Activated CD8-positive, alpha-beta memory T cell treated with anti-CD3 and anti-CD28 coated beads for 48 hours (primary cell): ENCODE measurements at places on chromosomes 1 and 21.

DNA sequence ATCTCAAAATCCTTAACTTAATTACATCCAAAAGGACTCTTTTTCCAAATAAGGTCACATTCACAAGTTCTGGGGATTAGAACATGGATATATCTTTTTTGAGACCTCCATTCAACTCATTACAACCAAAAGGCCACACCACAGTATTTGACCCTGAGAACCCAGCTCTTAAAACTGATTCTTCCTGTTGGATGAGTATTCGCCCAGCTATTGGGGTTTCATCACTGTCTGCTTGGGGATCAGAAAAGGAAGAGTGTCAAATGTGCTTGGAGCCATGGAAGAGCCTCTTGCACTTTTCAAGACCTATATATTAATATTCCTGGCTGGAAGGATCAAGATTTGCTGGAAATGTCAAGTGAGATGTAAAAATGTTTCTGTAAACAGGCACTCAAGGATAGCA, 5.4 kb upstream of the TINAGL1 start:
- DNase-seq, result no peak

- DNase-seq, result no peak
Observed at GRCh38 chr1:21849909-21850576, 38.0 kb downstream of the LDLRAD2 start.

DNA sequence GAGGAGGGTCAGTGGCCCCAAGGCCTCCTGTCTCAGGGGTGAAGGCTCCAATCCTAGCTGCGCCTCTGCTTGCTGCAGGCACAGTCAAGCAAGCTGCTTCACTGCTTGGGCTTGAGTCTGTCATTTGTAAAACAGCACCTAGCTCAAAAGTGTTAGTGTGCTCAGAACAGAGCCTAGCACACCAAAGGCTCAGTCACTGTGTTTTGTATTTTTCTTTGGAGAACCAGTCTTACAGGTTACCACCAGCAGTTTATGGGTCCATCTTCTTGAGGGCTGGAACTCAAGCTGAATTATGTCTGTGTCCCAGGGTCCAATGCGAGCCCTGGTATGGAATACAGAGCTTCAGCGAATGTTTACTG, 113.6 kb downstream of the DMRTB1 start:
- no peak for DNase-seq

GRCh38 chr1:192439373-192440025, 122.7 kb downstream of the RGS21 start:
- no peak for DNase-seq

DNA sequence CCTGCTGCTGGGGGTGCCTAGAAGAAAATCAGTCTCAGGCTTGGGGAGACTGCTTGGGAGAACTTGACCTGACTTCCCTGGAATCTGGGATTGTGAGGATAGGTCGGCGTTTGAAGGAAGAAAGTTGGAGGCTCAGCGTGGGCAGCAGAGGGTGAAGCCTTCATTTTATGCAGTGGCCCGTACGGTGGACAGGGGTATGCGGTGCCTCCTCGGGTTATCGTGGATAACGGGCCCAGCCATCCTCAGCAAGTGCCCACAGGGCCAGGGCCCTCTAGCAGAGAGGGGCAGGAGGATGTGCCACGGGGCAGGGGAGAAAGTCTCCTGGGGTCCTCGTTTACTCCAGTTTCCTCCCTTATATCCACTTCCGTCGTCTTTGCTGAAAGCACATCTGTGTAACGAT, 34.0 kb downstream of the CHAF1B start:
- no peak for DNase-seq

DNA sequence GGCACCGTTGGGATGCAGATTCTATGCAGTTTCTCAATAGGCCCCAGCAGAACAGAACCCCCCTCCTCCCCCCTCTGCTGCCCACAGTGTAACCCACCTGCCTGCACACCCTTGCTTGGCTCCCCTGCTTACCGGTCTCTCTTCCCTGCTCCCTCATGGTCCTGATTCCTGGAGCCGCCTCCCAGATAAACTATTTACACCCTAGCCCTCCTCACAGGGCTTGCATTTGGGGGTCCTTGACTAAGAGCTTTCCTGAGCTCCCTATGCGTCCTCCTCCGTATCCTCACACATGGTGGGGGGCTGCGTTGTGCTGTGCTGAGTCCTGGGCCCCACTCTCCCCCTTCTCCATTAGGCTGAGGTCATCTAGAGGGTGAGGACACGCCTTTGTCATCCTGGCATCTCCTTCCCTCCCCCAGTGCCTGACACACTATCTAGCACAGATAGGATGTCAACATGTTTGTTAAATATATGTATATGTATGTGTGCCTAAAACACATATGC, 121.9 kb downstream of the GRIK3 start:
- DNase-seq, result no peak

DNA sequence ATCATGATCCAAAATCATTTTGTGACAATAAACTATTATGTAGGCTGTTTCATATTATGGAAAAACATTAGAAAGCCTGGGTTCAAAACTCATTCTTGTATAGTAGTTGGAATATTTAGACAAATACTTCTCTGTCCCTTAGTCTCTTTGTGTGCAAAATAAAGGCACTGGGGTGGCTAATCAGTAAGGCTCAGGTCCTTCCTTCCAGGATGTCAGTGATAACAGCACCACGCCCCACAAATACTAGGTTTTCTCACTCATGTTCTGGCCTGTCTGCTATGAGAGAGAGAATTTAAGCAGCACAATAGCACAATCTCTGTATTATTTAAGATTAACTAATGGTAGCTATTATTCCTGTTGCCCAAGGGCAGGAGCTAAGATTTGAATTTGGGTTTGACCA, 458.3 kb upstream of the BEND5 start:
- DNase-seq, result no peak

GRCh38 chr1:246156847-246157246, 350.2 kb downstream of the SMYD3 start:
- DNase-seq, result no peak

GRCh38 chr21:41662761-41663160, 104.1 kb downstream of the RIPK4 start:
- no peak for DNase-seq

DNA sequence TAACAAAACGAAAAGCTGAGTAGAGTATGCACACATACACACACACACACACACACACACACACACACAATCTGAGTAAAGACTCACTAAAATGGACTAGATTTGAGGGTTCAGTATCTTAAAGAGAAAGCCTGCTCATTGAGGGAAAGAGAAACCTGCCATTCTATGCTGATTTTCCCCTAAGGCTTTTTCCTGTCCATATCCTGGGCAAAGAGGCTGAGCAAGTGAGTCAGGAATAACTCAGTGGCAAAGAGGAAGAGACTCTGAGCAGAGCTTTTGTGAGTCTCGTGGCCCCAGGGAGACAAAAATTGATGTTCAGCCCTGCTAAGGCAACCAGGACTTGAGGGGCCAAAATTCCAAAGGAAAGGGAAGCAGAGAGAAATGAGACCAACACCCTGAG, 37.3 kb upstream of the RUNX1 start:
- DNase-seq, result no peak

- DNase-seq, result no peak
Observed at GRCh38 chr1:243559575-243560162, 290.4 kb downstream of the AKT3 start.
